KBM-7 (cell line): ENCODE measurements at places on chromosomes 3 and 15.
A peak's percentile ranks its signal among the peaks of the same experiment; 100 is the strongest.

- no peak for DNase-seq
Observed at GRCh38 chr3:186526256-186526606, 17.9 kb downstream of the CRYGS start.

DNA sequence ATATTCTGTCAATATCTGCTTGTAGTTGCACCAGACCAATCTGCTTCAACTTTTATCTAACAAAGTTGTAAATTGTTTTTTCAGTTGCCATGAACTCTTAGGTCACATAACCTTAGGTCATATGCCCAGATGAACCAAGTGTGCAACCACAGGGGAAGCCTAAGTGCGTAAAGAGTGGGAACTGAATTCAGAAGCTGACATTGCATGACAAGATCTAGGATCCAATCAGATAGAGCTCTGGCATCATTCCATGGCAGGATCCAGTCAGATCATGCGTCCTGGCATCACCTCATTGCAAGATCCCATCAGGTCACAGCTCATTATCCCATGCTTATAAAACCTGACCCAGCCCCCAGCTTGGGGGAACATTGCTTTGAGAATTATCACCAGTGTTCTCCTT is 18.9 kb upstream of the IFT57 start:
- no peak for DNase-seq

- no peak for DNase-seq
Observed at GRCh38 chr3:184932777-184933176, 120.8 kb downstream of the VPS8 start.

DNA sequence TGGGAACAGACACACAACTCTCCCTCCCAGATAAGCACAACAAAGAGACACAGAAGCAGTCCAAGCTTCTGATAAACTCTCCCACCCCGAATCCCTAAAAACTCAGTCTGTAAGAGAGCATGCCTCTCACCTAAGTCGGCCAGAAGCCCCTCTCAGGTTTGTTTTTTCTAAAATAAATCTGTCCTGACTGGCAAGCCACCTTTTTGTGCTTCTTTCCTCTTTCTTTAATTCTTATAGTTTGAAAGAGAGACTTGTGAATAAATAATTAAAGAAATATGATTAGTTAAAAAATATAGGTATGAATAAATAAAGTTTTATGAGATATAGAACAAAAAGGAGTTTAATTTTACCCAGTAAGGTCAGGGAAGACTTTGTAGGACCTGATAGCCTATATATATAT is 329.0 kb upstream of the SLCO3A1 start:
- no peak for DNase-seq

DNA sequence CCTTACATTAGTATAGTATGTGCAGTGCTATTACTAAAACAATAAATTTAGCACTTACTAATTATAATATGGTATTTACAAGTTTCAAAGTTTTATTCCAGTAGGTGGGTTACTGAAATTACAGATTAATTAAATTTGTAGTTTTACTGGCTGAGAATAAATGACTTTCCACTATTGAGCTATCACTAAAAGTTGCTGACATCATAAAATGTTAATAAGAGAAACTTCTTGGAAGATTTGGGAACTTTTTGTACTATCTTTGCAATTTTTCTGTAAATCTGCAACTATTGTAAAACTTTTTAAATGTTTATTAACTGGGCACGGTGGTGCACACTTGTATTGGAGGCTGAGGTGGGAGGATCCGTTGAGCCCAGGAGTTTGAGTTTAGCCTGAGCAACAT is 247.7 kb downstream of the UBE2E2 start:
- DNase-seq, result no peak

GRCh38 chr3:181932039-181932438 is 220.3 kb downstream of the SOX2 start:
- DNase-seq, result no peak

- DNase-seq, result peak; percentile 8
Observed at GRCh38 chr3:158379517-158379916, 191.5 kb upstream of the MLF1 start.

- no peak for DNase-seq
Observed at GRCh38 chr15:51117270-51117669, 22.6 kb upstream of the TNFAIP8L3 start.

DNA sequence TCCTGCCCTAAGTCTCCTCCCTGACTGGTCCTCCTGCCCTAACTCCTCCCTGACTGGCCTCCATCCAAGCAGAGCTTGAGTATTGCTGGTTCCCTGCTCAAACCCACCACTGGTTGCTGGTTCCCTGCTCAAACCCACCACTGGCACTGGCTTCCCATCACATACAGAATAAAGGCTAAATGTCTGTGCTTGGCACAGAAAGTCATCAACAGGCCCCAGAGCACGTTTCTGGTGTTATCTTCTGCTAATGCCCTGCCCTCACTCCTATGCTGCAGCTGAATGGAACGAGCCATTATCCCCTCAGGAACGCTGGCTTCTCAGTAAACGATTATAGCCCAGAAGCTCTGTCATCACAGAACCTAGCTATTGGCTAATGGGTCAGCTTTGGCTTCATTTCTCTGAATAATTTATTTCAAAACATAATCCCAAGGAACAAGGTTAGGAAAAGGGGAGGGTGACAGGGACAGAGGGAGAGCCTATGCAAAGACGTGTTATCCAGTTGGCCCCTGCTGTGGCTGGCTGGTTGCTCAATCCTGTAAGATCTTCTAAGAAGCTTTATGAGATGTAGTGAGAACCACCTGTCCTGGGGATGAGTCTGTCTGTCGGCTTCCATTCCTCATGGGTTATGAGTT is 6.3 kb upstream of the MUC20 start:
- DNase-seq, result no peak

DNA sequence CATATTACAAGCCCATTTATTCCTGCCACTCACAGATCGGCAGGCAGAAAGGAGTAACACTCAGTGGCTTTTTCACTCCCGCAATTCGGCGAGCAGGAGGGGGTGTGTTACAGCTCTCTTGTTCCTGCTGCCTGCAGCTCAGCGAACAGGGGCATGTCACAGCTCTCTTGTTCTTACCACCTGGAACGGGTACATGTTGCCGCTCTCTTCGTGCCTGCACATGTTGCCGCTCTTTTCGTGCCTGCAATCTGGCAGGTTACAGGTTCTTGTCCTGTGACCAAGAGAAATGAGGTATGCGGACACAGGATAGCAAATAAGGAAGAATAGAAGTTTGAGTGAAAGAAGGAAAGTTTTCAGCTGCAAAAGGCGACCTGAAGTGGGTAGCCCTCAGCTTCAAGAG is 761.4 kb downstream of the NAALADL2 start:
- DNase-seq, result no peak
